Right renal cortex interstitium (tissue), 3 donors: ENCODE measurements at places on chromosomes 4 and X. TPM values are rescaled to one million over a fixed set of nuclear protein-coding genes. Genes with fewer than 3 reads are reported as not detected.

Gene CFP
- polyA plus RNA-seq: 0.68 TPM

Gene USP26
- not detected for polyA plus RNA-seq

Gene TRPC5OS
- 0.18 TPM for polyA plus RNA-seq

Gene NAP1L2
- 3.4 TPM for polyA plus RNA-seq

Gene UGT2B11
- polyA plus RNA-seq: 1.8 TPM

Gene GDPD2
- polyA plus RNA-seq: 1.3 TPM

Gene NHS
- polyA plus RNA-seq: 14.0 TPM

Gene SPATA4
- polyA plus RNA-seq: 1.1 TPM

Gene SPANXC
- polyA plus RNA-seq: not detected

Gene VEGFC
- 17.4 TPM for polyA plus RNA-seq

Gene ARSJ
- 14.9 TPM for polyA plus RNA-seq

Gene SOWAHD
- polyA plus RNA-seq: 0.40 TPM

Gene ASB12
- 0.69 TPM for polyA plus RNA-seq

Gene POF1B
- polyA plus RNA-seq: 0.44 TPM

Gene CAPN6
- 27.6 TPM for polyA plus RNA-seq

Gene NDP
- 3.6 TPM for polyA plus RNA-seq

Gene PDLIM5
- polyA plus RNA-seq: 54.0 TPM

Gene SHISA3
- polyA plus RNA-seq: 87.7 TPM

Gene LDOC1
- polyA plus RNA-seq: 70.6 TPM

Gene ASMT
- polyA plus RNA-seq: 0.11 TPM

Gene CPE
- 151 TPM for polyA plus RNA-seq

Gene GTPBP6
- polyA plus RNA-seq: 36.6 TPM

Gene GPR78
- polyA plus RNA-seq: 0.62 TPM

Gene TRO
- polyA plus RNA-seq: 87.2 TPM

Gene PTCHD1
- 0.46 TPM for polyA plus RNA-seq

Gene CYLC1
- not detected for polyA plus RNA-seq

Gene DCLK2
- polyA plus RNA-seq: 11.1 TPM

Gene SEPTIN6
- 67.9 TPM for polyA plus RNA-seq

Gene TMEM31
- 1.5 TPM for polyA plus RNA-seq

Gene CUL4B
- polyA plus RNA-seq: 67.6 TPM

Gene MAP9
- 33.1 TPM for polyA plus RNA-seq

Gene GAGE12H
- polyA plus RNA-seq: not detected

Gene GRIA2
- 1.1 TPM for polyA plus RNA-seq

Gene DDIT4L
- polyA plus RNA-seq: 2.7 TPM

Gene UGT2B17
- polyA plus RNA-seq: not detected

Gene MAGED1
- polyA plus RNA-seq: 348 TPM

Gene TACR3
- 2.3 TPM for polyA plus RNA-seq

Gene RHOXF2B
- 0.07 TPM for polyA plus RNA-seq

Gene FDCSP
- polyA plus RNA-seq: 1.3 TPM

Gene ADGRG2
- 15.3 TPM for polyA plus RNA-seq

Gene RAB9A
- 27.6 TPM for polyA plus RNA-seq

Gene PPBP
- polyA plus RNA-seq: 63.5 TPM

Gene GABRE
- 5.4 TPM for polyA plus RNA-seq

Gene GSX2
- polyA plus RNA-seq: not detected

Gene MAGED4B
- 58.4 TPM for polyA plus RNA-seq

Gene MUC7
- polyA plus RNA-seq: 0.08 TPM

Gene MAGEA4
- not detected for polyA plus RNA-seq

Gene ERCC6L
- polyA plus RNA-seq: 4.7 TPM

Gene IL1RAPL1
- polyA plus RNA-seq: 2.7 TPM

Gene ARMCX1
- 47.7 TPM for polyA plus RNA-seq

Gene PAGE2B
- polyA plus RNA-seq: not detected

Gene SEC24B
- 45.6 TPM for polyA plus RNA-seq

Gene PSAPL1
- polyA plus RNA-seq: not detected

Gene MAB21L2
- not detected for polyA plus RNA-seq

Gene YTHDC1
- 175 TPM for polyA plus RNA-seq

Gene USP17L15
- not detected for polyA plus RNA-seq
